BE2C (cell line): ENCODE measurements at places on chromosomes 7 and 10.

DNA sequence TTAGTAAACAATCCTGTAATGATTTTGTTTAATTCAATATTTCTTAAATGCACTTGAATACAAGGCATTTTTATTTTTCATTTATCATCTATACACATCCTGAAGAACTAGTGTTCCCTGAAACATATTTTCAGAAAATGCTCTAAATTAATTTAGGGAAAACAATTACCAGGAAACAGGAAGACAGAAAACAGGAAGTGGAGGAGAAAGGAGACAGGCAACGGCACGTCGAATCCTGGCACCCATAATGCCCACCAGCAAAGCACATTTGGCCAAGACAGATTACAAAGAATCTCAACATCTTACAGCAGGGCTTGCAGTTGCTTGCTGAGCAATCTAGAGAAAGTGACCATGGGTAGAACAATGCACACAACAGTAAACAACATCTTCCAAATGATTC lies 571.1 kb downstream of the GRID1 start:
- no peak for DNase-seq

DNA sequence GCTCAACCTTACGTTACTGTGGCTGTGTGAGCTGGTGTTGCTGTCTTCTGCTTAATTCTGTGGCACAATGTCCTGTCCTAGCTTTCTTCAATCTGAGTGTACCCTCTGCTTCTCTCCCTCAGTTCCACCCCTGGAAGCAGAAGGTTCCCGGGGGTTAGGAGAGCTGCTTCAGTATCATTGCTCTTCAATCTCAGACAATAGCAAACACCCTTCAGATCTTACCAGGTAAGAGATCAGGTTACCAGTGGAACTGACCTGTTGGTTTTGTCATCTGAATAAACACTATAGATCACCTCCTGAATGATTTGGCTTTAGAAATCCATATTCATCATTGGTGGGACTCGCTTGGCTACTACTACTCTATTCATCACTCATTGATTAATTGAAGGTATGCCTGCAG lies 48.4 kb downstream of the DNAJB9 start:
- no peak for DNase-seq

DNA sequence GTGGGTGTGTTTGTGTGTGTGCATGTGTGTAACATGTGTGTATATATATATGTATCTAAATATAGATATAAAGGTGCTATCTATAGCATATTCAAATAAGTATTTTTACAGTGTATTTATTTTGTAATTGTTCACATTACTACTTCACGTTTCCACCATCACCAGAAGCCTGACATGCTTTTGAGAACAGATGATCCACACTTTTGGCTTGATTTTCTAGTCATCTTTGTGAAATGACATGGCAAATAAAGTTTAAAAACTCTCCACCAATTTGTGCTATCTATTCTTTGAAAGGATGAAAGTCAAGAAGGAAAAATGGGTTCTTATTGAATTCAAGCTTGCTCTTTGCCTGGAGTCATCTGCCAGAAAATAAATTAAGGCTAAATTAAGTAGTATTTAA lies 294.0 kb upstream of the AKR1E2 start:
- DNase-seq = no peak

DNA sequence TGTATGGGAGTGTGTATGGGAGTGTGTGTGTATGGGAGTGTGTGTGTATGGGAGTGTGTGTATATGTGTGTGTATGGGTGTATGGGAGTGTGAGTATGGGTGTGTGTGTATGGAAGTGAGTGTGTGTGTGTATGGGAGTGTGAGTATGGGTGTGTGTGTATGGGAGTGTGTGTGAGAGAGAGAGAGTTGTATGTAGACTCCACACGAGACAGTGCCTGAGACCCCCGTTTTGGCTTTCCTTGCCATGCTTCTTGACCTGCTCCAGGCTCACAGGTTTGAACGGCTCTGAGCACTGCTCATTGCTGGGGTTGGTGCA lies 49.7 kb downstream of the COL17A1 start:
- DNase-seq = no peak

DNA sequence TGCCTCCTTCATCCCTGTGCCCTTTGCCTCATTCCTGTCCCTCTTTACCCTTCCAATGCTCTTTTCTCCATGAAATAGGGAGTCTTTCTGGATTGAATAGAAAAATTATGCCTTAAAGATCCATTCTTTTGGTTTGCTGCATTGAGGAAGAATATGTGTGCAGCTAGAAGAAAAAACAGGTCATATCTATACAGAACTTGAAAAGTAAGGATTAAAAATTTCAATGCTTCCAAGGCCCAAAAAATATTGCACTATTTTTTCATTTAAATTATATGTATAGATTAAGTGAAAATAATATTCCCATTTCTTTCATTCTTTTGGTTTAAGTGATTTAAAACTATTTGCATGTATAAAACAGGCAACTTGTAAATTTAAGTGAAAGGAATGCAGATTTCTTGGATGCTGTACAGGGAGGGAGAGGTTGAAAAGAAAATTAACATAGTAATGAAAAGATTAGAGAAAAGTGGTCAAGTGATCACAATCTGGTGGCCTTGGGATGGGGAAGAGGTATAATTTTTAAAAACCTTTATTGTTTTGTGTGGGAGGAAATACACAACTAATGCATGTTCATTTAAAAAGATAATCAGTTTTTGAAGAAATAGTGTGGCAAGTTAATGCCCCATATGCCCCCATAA lies 18.5 kb upstream of the EVX1 start:
- no peak for DNase-seq

DNA sequence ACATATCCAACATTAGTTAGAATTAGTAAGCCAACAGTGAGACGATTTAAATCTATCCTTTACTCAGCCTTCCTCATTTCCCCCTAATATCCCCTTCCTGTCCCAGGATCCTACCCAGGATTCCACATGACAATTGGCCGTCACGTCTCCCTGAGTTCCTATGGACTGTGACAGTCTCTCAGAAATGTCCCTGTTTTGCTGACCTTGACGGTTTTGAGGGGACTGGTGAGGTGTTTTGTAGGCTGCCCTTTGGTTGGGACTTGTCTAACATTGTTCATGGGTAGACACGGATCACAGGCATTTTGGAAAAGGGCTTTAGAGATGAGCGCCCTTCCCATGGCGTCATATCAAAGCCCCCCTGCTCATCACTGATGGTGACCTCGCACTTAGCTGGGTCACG lies 162.8 kb downstream of the ZMYND11 start:
- DNase-seq = no peak

GRCh38 chr10:114384601-114385000 lies 19.7 kb downstream of the AFAP1L2 start:
- no peak for DNase-seq

DNA sequence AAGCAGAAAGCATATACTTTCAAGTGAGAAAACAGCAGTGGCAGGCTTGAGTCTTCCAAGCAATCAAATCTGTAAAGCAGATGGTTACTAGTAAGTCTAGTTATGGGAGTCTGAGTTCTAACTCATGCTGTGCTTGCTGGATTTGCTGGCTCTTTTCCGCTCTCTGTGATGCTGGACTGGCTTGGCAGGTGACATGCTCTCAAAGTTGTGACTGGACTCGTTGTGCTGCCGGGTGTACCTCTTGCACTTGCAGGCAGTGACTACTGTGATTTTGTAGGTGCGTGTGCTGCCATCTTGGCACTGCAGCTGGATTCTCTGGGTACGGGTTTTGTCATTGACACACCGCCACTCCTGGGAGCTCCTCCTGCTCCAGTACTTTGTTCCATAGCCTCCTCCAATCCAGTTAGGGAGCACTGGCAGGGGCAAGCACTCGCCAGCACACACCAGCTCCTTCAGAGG lies 3.1 kb downstream of the SOSTDC1 start:
- DNase-seq = no peak

DNA sequence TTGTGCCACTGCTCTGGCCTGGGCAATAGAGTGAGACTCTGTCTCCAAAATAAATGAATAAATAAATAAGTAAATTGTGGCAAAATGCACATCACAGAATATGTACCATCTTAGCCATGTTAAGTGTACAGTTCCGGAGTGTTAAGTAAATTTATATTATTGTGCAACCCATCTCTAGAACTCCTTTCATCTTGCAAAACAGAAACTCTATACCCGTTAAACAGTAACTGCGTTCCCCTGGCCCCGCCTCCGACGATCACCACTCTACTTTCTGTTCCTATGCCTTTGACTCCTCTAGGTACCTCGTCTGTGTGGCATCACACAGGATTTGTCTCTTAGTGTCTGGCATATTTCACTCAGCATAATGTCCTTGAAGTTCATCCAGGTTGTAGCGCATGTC lies 356.4 kb upstream of the FOXK1 start:
- no peak for DNase-seq

GRCh38 chr10:81866753-81867152 lies 8.2 kb upstream of the NRG3 start:
- no peak for DNase-seq

DNA sequence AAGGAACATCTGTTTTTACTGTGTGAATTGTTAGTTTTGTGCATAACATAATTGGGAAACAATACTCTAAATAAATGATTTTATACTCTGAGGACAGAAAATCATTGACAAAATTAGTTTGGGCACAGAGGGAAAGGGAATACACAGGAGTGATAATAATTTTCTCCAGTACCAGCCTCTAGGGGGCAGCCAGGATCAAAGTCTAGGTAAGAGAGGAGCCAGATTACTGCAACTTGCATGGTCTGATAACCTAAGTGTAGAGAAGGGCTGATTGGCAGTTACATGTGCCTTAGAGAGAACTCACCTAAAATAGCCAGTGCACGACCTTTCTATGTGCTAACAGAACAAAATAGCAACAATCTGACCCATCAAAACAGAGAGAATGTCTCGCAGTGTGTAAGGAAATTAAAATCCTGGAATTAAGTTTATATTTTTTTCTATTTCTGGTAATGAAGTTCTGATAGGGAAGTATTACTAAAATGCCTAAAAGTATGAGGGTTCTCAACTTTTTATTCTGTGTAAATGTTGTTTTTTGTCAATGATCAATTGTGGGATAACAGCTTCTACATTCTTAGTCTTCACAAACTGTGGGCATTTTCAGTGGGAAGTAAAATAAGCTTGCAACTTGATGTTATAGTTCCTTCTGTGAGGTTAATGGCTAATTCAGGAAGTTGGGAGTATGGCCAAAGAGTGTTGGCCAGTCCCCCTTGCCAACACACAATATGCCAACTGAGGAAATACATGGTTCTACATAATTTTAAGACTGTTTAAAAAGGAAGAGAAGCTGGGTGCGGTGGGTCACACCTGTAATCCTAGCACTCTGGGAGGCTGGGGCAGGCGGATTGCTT lies 66.4 kb downstream of the EXOC6 start:
- DNase-seq = peak; percentile 69

DNA sequence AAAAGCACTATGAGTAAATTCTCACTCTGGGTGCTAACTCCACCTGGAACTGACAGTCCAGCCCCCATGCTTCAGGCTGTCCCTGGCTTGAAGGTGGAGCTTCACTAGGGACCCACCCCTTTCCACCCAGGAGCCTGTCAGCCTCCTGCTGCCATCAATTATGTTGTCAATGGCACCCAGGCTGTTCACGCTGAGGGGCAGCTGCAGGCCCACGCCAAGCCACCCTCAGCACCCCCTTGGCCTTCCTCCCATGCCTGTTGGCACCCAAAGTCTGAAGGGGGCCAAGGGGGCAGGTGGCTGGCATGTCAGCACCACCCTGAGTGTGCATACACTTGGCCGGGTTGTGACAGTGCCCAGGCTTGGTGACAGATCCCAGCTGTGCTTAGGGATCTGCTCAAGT lies 149.3 kb downstream of the NXPH1 start:
- DNase-seq = no peak

GRCh38 chr10:26931223-26931622 lies 70.5 kb upstream of the ABI1 start:
- no peak for DNase-seq

GRCh38 chr7:29102558-29103151 lies 43.7 kb downstream of the CPVL start:
- DNase-seq = peak; percentile 70

GRCh38 chr7:123745437-123745836 lies 3.4 kb downstream of the WASL start:
- no peak for DNase-seq

GRCh38 chr10:130924138-130924819 lies 387.2 kb downstream of the TCERG1L start:
- DNase-seq = no peak

GRCh38 chr10:114755537-114755936 lies 66.0 kb upstream of the FHIP2A start:
- DNase-seq = no peak

DNA sequence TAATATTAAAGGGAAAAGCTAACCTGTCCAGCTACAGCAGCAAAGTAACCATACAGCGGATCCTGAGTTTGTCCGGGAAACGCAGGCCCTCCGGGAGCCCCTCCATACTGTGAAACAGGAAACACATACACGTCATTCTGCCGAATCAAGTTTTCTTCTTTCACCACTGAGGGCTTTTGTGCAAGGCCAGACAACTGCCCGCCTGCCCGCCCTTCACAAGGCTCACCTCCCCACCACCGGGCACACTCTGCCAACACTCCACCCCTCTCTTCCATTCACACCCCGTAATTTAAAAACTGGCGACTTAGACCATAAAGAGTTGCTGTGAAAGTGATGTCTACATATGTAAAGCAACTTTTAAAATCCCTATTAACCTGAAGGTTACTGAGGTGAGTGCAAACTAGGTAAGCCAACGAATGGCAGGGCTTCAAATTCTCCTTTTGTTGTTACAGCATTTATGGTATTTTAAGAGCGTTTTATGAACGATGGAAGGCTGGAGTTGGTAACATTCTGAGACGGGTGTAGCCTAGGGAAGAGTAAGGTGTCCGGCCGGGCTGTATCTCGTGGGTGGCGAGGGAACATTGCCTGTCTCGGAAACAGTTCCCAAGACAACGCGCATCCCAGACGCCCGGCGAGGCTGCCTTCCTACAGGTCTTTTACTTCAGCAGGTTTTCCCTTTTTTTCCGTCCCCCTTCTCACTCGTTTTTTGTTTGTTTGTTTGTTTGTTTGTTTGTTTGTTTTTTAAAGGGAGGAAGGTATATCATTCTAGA lies 817 bp downstream of the SRI start:
- DNase-seq = peak; percentile 42

DNA sequence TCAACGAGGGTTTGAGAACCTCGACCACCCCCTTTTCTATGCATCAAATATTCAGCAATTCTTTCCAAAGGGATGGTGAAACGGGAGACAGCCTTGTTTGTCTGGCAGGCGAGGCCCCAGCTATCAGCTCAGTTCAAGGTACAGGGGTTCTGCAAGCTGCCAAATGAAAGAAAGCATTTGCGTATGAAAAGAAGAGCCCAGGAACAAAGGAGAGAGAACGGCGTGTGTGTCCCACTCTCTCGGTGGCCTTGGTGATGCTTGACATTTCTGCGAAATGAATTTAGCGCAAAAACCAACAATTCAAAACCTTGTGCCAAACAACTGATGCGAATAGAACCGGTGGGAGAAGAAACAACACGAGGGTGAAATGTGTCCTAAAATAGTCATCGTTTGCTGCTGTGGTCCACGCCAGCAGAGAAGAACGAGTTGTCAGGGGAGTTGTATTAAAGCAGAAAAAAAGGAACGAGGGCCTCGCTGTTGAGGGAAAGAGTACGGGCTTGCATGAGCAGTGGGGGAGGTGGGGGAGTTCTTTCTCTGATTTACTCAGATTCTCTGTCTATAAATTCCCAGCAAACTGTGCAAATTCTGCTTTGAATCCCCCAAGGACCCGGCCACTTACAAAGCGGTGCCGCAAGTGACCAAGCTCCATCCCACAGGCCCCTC lies 97.7 kb downstream of the TMEM130 start:
- no peak for DNase-seq
